ENCODE measurements at places on chromosomes 4 and X. TPM values are rescaled to one million over a fixed set of nuclear protein-coding genes. Genes with fewer than 3 reads are reported as not detected.

Gene UGT2B11
- not detected for total RNA-seq

Gene ALAS2
- not detected for total RNA-seq

DNA sequence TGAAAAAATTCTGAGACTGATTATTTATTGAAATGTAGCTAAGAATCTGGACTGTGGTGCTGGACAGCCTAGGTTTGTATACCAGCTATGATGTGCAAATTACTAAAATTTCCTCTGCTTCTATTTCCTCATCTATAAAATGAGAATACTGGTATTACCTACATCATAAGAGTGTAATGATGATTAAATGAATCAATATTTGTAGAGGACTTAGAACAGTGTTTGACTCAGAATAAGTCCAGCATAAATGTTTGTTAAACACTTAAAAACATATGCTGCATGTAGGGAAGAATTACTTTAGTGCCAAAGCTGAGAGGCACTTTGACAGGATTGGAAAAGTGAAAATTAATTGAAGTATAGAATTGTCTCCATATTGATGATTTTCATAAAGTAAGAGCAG, 55.3 kb upstream of the TMPRSS11F start:
- H3K36me3 ChIP-seq = no peaks in the 10 kb centered on the region
- no peak for DNase-seq
- no peak overlapping the region for H3K4me3 ChIP-seq
- H3K27me3 ChIP-seq = peaks cover 33% of the 10 kb centered on the region

Gene IL21
- total RNA-seq = 0.77 TPM

Gene SMIM10L2A
- 0.37 TPM for total RNA-seq

Gene PPP4R3C
- total RNA-seq = not detected

DNA sequence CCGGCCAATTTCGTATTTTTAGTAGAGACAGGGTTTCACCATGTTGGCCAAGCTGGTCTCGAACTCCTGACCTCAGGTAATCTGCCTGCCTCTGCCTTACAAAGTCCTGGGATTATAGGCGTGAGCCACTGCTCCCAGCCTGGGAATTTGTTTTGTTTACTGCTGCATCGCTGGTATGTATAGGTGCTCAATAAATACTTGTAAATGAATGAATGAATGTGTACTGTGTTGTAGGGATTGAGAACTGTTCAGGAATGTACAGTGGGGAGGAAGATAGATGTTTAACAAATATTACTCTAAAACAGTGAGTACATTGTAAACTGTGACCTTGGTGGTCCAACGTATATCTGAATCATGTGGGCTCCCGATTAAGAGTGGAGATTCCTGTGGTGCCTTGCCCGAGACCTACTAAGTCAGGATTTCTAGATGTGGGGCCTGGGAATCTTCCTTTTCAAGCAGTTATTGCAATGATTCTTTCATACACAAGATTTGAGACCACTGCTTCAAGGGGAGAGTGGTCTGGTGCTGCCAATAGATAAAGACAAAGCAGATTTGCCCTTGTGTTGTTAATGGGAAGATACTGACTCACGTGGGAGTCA, 41.0 kb downstream of the WWC2 start:
- H3K4me1 ChIP-seq = peaks cover 9% of the 10 kb centered on the region
- H3K27ac ChIP-seq = no peak overlapping the region
- no peak for DNase-seq
- H3K4me3 ChIP-seq = no peak overlapping the region
- no peaks in the 10 kb centered on the region for H3K36me3 ChIP-seq

Gene SERPINA7
- total RNA-seq = not detected

Gene METTL14
- total RNA-seq = 51.3 TPM

DNA sequence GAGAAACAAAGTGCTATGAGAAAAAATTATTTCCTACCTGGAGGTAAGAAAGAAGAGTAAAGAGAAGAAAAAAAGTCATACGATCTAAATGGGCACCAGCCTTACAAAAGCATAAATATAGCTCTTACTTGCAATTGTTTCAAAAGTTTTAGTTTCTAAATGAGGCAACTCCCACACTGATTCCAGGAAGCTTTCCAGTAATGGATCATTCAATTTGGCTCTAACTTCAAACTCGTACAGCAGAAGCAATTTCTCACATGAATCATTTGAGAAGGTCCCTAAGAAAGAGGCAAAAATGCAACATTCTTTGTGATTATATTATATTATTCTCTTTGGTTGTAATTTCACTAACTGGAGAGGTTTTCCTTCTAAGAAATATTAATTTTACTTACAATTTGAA, 109.9 kb downstream of the DLG3 start:
- DNase-seq = no peak
- no peak overlapping the region for H3K4me3 ChIP-seq
- no peaks in the 10 kb centered on the region for H3K27me3 ChIP-seq
- H3K27ac ChIP-seq = no peak overlapping the region
- H3K4me1 ChIP-seq = no peaks in the 10 kb centered on the region
- no peaks in the 10 kb centered on the region for H3K36me3 ChIP-seq

Gene ERVMER34-1
- total RNA-seq = not detected

DNA sequence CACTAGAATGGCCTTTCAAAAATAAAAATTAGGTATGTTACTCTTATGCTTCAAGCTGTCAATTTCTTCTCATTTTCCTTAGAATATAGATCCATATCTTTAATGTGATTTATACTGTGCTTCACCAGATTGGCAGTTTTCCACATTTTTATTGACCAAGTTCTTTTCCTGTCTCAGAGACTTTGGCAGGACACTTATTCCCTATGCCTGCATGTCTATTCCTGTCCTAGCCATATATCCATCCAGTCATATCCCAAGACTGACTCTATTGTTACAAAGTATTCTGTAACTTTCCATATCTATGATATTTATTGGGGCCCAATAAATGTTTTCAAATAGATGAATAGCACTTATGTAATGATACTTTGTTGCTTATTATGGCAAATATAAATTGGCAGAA, 450.7 kb downstream of the GASK1B start:
- no peak overlapping the region for H3K27ac ChIP-seq
- H3K4me1 ChIP-seq = no peaks in the 10 kb centered on the region
- DNase-seq = no peak
- no peak overlapping the region for H3K4me3 ChIP-seq
- H3K36me3 ChIP-seq = no peaks in the 10 kb centered on the region
- H3K27me3 ChIP-seq = no peaks in the 10 kb centered on the region

DNA sequence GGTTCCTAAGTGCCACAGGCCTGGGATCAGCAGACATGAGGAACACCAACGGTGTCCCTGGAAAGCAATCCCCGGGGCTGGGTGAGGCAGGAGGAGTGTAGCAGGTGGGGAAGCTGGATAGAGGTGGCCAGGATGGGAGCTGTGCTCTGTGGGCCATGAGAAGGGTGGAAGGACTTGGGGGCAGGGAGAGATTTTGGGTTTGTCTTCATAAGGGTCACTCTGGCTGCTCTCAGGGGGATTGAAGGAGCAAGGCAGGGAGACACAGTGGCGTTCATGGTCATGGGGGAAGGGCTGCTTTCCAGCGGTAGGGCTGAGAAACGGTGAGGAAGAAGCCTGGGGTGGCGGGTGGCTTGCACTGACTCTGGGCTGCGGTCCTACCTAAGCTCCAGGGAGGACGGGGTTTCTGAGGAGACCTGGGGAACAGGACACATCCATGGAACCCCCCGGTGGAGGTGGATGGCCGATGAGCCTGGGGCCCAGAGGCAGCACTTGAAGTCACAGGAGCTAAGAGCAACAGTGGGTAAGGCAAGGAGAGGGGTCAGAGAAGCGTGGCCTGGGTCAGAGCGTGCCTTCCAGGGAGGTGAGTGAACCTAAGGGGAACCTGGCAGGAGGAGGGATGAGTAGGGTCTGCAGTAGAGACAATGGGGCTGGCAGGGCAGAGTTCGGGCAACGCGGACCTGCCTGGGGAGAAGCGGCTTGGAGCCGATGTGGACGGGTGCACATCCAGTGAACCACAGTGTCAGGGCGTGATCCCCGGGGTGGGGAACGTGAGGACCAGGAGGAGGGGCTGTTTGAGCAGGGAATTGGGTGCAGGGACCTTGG, 12.4 kb upstream of the CTBP1 start:
- H3K4me1 ChIP-seq = peaks cover 18% of the 10 kb centered on the region
- no peak overlapping the region for H3K4me3 ChIP-seq
- no peak for DNase-seq
- H3K27ac ChIP-seq = peak overlapping the region; percentile 8
- H3K27me3 ChIP-seq = peaks cover 4% of the 10 kb centered on the region
- H3K36me3 ChIP-seq = no peaks in the 10 kb centered on the region

DNA sequence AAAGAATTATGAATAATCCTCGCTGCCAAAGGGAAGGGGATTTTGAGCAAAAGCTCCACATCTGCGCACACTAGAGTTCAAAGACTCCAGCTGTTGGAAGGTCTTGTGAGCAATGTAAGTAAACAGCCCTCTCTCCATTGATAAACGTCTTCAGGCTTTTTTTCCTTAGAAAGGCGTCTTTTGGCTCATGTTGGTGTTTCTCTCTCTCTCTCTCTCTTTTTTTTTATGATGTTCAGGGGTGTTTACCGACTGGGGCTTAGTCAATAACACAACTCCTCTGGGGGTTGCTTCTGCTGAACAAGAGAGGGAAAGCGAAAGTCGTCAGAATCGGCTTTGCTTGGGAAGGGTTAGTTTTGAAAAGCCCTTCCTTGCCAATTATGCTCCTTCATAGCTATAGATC, 53.2 kb upstream of the C1QTNF7 start:
- DNase-seq = no peak
- H3K4me1 ChIP-seq = peaks cover 6% of the 10 kb centered on the region
- no peaks in the 10 kb centered on the region for H3K36me3 ChIP-seq
- H3K27ac ChIP-seq = no peak overlapping the region
- H3K27me3 ChIP-seq = peaks cover 6% of the 10 kb centered on the region

GRCh38 chr4:80911458-80911857, 119.0 kb upstream of the BMP3 start:
- DNase-seq = no peak
- H3K27me3 ChIP-seq = peaks cover 1% of the 10 kb centered on the region
- H3K36me3 ChIP-seq = no peaks in the 10 kb centered on the region
- H3K4me1 ChIP-seq = no peaks in the 10 kb centered on the region

DNA sequence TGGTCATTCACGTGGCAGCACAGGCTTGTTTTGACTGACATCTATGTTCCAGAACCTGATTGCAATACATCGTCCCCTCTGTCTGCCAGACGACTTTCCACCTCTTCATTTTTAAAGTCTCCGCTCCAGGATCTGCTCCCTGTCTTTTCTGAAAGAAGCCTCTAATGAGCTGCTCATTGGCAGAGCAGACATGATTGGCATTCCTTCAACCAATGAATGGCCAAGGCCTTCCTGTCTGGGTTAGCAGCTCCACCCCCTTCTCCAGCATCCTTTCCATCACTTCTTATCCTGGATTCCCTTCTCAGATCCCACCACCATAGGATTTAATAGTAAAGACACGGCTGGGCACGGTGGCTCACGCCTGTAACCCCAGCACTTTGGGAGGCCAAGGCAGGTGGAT, 202.7 kb upstream of the KLF3 start:
- no peak overlapping the region for H3K4me3 ChIP-seq
- no peaks in the 10 kb centered on the region for H3K27me3 ChIP-seq
- no peak for DNase-seq
- no peaks in the 10 kb centered on the region for H3K36me3 ChIP-seq
- no peak overlapping the region for H3K27ac ChIP-seq

DNA sequence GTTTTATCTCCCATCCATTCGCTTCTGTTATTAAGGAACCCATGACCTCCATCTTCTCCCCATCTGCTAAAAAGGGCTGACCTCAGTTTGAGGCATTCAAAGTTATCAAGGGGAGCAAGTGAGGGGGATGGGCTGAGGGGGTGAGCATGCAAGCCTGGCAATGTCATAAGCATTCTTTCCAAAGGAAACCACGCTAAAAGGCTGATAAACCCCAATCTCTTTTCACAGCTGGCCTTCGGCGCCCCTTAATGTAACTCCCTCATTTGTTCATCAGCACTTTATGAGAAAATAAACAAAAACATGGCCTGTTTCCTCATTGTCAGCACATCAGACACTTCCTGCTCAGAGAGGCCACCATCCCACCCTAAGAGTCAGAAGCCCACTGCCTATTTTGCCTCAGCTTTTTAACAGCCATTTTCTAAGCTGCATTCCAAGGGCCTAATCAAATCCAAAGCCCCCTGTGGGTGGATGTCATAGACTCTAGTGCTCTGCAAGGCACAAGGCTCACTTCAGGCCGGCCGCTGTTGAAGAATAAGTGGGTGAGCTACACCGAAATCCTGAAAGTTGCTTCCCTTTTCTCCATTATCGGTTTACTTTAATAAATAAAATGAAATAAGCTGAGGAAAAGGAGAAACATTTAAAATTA, 92.0 kb upstream of the SRD5A3 start:
- no peak overlapping the region for H3K27ac ChIP-seq
- H3K36me3 ChIP-seq = no peaks in the 10 kb centered on the region
- H3K27me3 ChIP-seq = peaks cover 41% of the 10 kb centered on the region
- DNase-seq = no peak
- no peak overlapping the region for H3K4me3 ChIP-seq
- no peaks in the 10 kb centered on the region for H3K4me1 ChIP-seq

DNA sequence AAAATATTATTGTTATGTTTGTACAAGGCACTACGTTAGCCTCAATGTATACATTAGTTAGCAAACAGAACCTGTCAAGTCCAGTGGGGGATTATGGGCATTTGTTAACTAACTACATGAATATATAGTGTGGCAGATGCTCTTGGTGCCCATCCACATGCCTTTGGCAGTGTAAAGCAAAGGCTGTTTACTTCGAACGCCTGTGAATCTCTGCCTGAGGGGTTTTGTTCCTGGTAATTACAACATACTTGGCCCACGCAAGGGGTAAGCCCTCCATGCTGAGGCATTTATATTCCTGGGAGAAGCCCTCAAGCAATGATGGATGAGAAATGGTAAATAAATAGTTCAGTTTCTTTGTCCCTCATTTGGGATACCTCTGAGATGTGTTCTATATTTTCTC, 119.7 kb downstream of the IL1RAPL1 start:
- H3K27ac ChIP-seq = no peak overlapping the region
- no peak for DNase-seq
- no peak overlapping the region for H3K4me3 ChIP-seq
- no peaks in the 10 kb centered on the region for H3K27me3 ChIP-seq
- no peaks in the 10 kb centered on the region for H3K36me3 ChIP-seq

GRCh38 chr4:567457-568350, 8.4 kb downstream of the TMEM271 start:
- no peak overlapping the region for H3K27ac ChIP-seq
- H3K36me3 ChIP-seq = no peaks in the 10 kb centered on the region
- H3K4me3 ChIP-seq = no peak overlapping the region
- no peaks in the 10 kb centered on the region for H3K4me1 ChIP-seq

- H3K4me3 ChIP-seq = no peak overlapping the region
- peaks cover 24% of the 10 kb centered on the region for H3K27me3 ChIP-seq
- no peak overlapping the region for H3K27ac ChIP-seq
- no peaks in the 10 kb centered on the region for H3K36me3 ChIP-seq
- no peaks in the 10 kb centered on the region for H3K4me1 ChIP-seq
Measured at GRCh38 chr4:6372649-6373525, 99.5 kb downstream of the PPP2R2C start.

All from T-helper 17 cell (primary cell).